GM13976 (cell line): ENCODE measurements at places on chromosomes 5 and 9.

DNA sequence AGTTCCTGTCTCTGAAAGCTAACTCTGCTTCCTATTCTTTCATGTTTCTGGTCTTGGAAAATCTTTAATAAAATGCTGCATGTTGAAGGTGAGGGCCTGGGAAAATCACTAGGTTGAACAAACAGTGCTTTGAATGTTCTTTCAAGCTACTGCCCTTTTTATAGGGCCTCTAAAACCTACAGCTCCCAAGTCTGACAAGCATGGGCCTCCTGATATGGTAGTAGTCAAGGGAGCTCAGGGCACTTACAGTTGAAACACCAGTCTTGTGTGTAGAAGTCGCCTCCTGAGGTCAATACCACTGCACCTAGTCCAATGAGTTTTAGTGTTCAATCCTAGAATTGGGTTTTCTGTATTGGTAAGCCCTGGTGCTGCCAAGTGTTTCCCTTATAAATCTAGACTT lies 20.5 kb downstream of the VLDLR start:
- DNase-seq, result no peak

DNA sequence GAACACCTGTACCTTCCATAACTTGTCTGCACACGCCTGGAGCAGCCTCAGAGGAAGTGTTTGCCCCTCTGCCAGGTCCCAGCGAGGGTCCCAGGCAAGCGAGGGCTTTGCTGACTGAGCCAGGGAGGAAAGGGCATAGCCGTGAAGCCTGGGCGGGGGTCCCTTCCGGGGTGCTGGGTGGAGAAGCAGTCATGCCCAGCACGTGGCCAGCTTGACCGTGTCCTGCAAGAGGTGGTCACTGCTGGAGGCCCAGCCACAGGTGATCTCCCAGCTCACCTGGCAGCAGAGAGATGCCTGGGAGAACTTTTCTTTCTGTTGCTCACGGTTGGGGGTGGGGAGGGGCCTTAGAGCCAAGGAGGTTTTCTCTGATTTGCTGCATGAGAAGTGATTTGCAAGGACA lies 195.3 kb downstream of the CACNA1B start:
- DNase-seq, result peak; percentile 15

GRCh38 chr5:108655750-108656450 lies 91.8 kb upstream of the FER start:
- DNase-seq, result no peak

DNA sequence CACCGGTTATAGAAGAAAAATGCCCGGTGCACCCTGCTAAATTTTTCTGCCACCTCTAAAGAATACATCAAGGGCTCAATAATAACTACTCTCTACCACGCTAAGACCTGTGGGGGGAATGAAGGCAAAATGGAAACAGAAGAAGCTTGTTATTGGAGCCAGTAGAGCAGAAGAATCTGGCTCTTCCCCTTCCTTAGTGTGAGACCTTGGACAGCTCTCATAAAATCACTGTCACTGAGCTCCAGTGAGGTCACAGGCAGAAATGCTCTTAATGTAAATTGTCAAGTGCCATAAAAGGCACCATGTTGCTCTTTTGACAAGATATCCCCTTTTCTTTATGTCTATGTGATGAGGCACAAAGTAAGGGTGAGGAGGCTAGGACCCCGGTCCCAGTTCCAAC lies 74.4 kb downstream of the ASTN2 start:
- DNase-seq, result no peak

- DNase-seq, result no peak
Measured at GRCh38 chr5:150045549-150045948, 40.8 kb downstream of the CSF1R start.

GRCh38 chr5:61402970-61403900 lies 71.2 kb downstream of the ZSWIM6 start:
- no peak for DNase-seq

GRCh38 chr5:73318308-73318719 lies 130.3 kb downstream of the FOXD1 start:
- no peak for DNase-seq

GRCh38 chr5:53425687-53426511 lies 54.5 kb upstream of the FST start:
- peak; percentile 21 for DNase-seq

- DNase-seq, result no peak
Measured at GRCh38 chr5:68818870-68819269, 274.9 kb upstream of the SLC30A5 start.

DNA sequence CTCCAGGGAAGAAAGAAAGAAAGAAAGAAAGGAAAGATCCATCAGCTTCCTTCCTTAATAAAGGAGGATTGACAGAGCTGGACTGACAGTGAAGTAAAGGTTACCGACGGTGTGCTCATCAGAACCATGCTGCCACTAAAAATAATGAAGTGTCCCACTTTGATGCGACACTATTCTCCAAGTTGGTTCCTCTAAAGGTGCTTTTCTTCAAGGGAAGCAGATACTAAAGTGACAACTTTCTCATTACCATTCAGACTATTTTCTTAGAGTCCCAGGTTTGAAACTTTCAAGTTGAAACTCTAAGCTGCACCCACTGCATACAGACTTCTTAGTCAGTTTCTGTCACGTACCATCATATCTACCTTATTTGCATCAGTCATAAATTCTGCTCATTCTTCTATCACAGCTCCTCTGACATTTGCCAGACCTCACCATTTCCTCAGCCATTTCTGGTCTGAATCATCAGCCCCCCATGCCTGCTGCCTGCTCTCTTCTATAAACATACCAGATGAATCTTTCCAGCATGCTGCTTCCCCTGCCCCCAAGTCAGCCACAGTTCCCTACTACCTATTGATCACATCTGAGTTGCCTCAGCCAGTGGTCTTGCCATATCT lies 177.6 kb downstream of the DEPDC1B start:
- DNase-seq, result peak; percentile 76

- no peak for DNase-seq
Measured at GRCh38 chr5:54491326-54491725, 26.2 kb upstream of the SNX18 start.

- DNase-seq, result no peak
Measured at GRCh38 chr9:18208166-18209059, 265.5 kb upstream of the ADAMTSL1 start.

GRCh38 chr9:117523531-117524153 lies 108.8 kb upstream of the ASTN2 start:
- no peak for DNase-seq

- no peak for DNase-seq
Measured at GRCh38 chr9:31259824-31260223, 1124.6 kb upstream of the ACO1 start.

GRCh38 chr5:60535198-60535597 lies 164.8 kb downstream of the DEPDC1B start:
- no peak for DNase-seq

- DNase-seq, result no peak
Measured at GRCh38 chr9:83066771-83067170, 3.8 kb upstream of the RASEF start.

DNA sequence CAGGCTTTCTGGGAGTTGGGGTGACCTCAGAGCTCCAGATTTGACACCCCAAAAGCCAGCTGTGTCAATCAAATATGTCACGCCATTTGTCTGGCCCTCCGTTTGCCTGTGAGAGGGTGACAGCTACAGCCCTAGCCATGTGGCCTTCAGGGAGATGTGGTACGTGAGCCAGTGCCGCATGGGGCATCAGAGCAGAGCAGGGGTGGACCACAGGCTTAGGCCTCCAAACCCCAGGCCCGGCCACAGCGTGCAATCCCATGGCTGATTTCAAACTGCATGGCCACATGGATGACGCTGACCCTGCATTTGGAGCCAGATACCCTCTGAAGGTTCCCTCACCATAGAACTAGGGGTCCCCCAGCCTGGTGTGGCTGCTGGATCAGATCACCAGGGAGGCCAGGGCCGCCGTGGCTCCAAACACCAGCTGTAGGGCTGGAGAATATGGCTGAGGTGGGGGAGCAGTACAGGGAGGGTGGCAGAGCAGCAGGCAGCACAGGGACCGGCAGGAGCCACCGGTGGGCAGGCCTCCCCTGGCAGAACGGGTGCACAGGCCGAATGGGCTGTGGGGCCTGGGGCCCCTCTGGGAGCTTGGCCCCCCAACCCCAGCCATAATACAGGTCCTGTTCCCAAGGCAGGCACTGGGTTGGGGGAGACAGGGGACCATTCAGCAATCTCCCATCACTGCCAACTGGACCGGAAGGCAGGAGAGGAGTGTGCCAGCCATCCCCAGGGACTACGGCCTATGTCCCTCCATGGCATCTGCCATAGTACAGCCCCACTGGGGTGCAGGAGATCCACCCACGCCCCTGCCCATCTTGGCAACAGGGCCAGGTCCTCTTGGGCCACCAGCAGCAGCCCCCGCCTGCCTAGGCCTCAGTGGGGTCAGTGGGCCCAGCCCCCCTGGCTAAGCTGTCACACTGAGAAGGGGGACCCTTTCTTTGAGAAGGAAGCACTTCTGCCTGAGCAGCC lies 1.5 kb downstream of the SAPCD2 start:
- no peak for DNase-seq

DNA sequence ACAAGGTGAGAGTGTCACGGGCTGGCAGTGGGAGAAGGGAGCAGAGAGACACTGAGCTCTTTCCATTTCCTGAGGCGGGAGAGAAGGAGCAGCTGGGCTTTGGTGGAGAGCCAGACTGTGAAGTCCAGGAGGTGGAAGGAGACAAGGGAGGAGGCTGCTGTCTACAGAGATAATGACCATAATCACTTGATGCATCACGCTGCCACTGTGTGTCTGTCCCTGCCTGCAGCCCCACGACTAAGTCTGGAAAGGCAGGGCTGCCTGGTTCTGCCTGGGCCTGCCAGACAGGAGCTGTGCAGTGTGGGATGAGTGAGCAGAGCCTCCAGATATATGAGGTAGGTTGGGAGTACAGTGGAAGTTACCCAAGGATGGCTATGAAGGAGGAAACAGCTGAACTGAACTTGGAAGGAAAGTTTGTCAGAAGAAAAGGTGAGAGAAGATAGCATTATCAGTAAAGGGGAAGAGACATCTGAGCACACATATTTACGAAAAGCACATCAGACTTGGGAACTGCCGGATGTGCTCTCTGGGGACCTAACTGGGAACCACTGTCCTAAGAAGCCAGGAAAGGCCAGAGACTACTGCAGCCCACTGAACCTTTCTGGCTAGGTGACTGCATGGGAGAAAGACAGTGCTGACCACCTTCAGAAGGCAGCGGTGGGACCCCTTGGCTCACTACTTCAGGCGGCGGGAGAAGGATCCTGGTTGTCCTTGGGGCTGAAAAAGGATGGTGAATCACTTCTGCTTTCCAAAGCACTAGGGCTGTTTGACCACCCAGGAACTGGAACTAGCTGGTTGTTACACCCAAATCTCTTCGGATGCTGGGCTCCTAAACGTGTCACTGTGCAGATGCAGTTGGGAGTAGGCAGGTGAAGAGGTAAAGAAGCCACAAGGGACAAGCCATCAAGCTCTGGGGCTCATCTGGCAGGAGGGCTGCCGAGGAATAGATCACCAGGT lies 12.8 kb upstream of the DDX41 start:
- DNase-seq, result no peak

GRCh38 chr9:94178927-94179326 lies 80.2 kb upstream of the ZNF169 start:
- DNase-seq, result peak; percentile 62

DNA sequence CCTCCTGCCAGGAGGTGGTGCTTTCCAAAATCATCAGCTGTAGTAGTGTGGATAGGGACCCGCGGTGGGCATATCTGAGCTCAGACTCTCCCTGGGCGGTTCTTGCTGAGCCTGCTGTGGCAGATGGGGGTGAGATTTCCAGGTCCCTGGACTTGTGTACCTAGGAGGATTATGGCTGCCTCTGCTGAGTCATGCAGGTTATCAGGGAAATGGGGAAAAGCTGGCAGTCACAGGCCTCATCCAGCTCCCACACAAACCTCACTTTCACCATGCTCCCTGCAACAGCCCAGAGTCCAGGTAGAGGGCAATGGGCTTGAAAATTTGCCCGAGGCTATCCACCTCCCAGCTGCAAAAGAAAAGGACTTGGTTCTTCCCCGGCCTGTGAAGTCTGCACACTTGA lies 23.4 kb upstream of the MAMDC2 start:
- no peak for DNase-seq

DNA sequence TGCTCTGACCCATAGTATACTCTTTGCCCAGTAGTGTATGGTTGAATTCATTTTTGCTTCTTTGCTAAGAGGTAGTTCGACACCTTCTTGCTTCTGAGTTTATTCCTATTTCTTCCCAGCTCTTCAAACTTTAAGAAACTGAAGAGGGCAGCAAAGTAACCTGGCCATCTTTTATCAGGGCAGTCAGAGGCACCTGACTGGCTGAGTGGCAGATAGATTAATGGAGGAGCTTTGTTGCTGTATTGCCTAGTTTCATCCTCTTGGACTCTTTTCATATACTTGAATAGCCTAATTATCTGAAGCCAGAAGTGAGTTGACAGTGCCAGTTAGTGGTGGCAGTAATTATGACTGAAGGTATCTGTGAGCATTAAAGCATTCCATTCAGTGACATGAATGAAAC lies 82.5 kb downstream of the UHRF2 start:
- no peak for DNase-seq

DNA sequence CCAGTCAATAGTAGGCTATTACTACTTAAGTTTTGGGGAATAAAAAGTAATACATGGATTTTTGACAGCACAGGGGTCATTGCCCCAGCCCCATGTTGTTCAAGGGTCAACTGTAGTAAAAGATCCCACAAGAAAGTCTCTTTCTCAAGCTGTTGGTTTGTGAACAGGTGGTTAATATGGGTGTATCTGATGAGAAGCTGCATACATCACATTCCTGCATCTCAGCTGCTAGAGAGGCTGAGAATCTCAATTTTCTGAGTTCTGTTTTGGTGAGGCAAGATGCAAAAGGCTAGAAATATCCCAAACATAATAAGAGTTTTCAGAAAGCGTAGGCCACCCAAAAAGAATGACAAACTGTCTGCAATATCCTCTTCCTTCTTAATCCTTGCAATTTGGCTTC lies 76.8 kb upstream of the DAPK1 start:
- no peak for DNase-seq

DNA sequence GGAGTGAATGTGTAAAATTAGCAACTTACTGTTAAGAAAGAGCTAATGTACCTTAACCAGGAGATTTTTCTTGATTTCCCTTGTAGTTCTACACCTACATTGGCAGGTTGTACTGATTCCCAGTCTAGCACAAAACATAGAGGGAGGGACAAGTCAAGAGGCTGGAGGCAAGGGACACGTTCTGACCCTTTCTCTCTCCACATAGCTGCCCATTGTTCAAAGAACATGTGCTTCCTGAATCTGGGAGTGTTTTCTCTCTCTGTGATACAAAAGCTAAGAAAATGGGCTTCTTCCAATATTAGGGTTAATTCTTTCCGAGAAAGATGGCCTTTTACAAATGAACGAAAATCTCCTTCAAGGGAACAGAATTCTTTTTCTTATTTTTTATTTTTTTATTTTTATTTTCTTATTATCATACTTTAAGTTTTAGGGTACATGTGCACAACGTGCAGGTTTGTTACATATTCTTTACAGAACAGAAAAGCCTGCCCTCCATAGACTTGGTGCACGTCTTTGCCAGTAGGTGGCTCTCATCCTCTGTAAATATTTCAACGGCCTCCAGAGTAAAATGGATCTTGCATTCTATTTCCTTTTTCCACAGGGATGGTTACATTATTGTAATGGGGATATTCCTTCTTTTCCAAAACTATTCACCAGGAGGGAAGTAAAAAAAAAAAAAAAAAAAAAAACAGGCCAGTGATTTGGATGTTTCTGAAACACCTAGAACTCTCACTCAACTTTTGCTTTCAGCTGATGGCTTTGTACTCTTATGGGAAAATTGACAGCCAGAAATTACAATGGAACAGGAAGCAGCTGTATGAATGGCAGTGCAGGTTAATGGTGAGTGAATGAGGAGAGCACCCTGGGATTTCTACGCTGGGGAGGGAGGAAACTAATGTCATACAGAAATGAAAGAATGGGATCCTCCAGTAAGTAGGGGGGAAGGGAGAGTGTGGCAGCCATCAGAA lies 13.1 kb upstream of the IFNA5 start:
- peak; percentile 21 for DNase-seq

- no peak for DNase-seq
Measured at GRCh38 chr5:62083661-62084060, 222.3 kb upstream of the KIF2A start.
